ENCODE measurements at places on chromosomes 2 and 18.

DNA sequence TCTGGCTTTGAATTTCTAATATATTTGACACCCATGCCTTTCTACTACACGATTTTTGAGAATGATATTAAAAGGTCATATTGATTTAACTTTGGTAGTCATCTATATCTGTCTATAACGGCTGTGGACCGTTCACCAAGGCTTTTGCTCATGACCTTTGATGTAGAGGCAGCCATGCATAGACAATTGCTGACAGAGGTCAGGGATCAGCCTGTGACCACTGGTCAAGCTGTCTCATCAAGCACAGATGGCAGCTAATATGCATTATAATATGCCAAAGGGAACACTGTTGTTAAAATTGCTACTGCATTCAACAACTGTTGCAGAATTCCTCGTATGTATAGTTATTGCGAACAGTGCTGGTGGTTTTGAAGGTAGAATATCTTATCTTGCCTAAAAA lies 323.9 kb upstream of the DSEL start:
- no peak for DNase-seq

DNA sequence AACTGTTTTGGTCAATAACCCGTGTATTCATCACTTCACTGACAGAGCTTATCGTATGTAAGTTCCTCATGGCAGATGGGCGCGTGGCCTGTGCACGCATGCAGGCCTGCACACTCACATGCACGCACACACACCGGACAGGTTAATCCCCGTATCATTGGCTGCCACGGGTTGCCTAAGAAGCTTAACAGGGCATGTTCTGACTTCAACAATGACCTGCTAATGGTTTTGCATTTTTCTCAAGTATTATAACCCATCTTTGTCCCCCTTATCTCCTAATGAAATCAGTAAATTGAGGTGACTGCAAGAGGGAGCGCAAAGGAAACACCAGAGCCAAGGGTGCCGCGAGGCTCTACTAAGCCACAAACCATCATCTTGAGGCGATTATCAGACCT lies 399.0 kb upstream of the ID2 start:
- DNase-seq: peak; percentile 50

- DNase-seq: no peak
Measured at GRCh38 chr2:204673877-204674276, 128.6 kb downstream of the PARD3B start.

DNA sequence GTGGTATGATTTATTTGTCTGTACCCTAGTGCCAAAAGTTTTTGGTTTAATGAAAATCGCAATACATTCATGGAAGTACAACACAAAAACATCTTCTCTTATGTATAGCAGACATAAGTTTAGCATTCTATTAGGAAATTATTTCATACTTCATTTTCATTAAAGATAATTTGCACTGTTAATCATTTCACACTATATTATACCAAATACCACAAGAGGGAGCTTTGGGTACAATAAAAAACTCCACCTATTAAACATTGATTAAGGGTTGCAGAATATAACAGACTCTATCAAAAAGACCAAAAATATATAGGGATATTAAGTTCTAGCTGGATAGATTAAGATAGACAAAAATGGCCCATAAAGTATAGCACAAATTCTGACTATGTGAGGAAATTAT lies 79.0 kb downstream of the SLC66A3 start:
- no peak for DNase-seq

GRCh38 chr18:13112982-13113381 lies 105.6 kb upstream of the LDLRAD4 start:
- DNase-seq: no peak

- DNase-seq: no peak
Measured at GRCh38 chr2:141523199-141523598, 607.6 kb downstream of the LRP1B start.

DNA sequence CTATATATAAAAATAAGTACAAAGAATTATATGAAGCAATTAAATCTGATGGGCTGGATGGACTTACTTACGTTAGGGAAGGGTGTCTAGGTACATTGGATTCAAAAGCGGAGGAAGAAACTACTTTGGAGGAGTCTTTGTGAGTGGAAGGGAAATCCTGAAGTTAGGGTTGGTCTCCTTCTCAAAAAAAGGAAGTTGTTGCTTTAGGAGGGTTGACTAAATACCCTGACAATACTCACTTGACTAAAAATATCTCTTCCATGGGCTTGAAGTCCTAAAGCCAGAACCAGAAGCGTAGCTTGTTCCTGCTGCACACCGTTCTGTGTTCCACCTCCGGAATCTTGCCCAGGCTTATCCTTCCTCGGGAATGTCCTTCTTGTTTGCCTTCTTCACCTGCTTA lies 143.3 kb upstream of the ZEB2 start:
- no peak for DNase-seq

DNA sequence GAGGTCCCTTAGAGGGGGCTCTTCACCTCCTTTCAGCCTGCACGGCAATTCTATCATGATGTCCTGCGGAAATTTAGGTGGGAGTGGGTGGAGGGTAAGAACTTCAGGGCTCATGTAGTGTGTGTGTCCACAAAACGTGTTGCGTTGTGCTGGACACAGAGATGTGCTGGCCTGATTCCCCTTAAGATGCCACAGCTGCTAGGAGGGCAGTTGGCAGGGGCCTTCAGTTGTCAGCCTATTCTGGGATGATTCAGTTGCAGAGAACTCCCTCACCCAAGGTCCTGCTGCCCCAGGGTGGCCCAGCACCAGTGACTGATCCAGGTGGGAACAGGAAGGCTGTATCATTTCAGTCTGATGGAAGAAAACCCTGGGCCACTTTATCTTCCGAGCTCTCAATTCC lies 1.0 kb upstream of the HJURP start:
- no peak for DNase-seq

DNA sequence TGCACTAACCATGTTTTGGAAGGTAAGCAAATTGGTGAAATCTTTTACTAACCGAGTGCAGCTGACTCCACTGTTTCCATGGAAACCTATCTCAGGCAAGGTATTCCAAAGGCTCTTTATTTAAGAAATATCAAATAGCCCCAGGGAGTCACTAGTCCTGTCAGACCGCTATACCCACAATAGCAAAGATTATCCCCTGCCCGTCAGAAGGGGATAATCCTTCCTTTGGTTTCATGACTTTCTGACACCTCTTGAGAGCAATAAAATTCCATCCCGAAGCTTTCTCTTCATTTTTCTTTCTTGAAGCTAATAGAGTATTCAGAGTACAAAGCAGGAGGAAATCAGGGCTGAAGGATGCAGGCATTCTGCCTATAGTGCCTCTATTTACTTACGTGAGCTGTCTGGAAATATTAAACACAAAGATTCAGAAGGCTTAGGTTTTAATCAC lies 34.7 kb upstream of the MAP2 start:
- DNase-seq: no peak

DNA sequence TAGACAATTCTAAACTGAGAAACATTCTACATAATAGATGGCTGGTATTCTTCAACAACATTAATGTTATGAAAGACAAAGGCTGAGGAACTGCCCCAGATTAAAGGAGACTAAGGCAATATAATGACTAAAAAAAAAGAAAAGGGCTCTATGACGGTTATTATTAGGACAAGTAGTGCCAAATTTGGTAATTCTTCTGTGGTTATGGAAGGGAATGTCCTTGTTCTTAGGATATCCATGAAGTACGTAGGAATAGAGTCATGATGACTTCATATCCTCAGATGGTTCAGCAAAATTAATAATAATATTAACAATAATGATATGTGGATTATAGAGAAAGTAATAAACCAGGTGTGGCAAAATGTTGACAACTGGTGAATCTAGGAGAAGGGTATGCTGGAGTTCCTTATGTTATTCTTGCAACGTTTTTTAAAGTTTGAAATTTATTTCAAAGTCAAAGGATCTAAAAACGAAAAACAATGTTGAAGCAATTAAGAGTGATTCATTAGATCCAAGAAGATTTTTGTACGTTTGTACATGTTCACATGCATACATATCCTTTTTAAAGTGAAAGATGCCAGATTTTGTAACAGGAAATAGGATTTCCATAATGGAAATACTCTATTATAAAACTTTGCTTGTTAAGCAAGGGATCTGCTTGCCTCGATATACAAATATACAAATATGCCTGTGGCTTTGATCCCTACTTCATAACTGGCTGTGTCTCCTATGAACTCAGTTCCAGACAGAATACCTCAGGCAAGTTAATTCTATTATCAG lies 27.7 kb upstream of the STRN start:
- DNase-seq: no peak

DNA sequence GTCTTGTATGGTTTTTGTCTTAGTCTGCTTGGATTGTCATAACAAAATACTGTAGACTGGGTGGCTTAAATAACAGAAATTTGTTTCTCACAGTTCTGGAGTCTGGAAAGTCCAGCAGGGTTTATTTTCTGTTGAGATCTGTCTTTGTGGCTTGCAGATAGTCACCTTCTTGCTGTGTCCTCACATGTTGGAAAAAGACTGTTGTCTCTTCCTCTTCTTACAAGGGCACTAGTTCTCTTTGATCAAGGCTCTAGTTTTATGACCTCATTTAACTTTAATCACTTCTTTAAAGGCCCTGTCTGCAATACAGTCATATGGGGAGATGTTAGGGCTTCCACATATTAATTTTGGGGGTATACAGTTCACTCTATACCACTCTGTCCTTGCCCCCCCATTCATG lies 56.5 kb downstream of the NBEAL1 start:
- DNase-seq: no peak

DNA sequence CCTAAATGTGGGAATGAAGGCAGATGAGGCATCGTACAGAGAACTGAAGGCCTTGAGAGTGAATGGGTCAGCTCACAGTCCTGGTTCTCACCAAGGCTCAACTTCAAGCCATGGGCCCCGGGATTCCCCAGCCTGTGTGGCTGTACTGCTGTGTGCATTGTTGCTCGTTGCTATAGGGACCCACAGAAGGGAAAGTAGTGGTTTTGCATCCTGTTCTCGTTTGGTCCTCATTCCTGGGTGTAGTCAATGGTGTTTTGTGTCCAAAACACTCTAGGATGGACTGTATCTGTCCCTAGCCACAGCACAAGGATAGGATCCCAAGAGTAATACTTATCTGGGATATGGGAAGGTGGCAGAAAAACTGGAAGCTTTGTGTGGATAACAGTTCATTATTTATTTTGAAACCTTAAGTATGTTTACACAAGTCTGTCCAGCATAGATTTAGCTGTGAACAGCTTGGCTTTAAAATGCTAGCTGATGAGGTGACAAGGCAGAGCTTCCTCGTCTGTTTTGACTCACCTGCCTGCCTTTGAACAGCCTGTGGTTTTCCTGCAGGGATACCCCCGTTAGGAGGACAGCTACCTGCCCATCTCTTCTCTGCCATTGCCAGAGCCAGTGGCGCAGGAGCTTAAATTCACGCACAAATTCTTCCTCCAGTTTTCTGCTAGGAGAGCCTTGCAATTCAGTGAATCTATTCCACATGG lies 85.0 kb downstream of the WDSUB1 start:
- DNase-seq: peak; percentile 49

DNA sequence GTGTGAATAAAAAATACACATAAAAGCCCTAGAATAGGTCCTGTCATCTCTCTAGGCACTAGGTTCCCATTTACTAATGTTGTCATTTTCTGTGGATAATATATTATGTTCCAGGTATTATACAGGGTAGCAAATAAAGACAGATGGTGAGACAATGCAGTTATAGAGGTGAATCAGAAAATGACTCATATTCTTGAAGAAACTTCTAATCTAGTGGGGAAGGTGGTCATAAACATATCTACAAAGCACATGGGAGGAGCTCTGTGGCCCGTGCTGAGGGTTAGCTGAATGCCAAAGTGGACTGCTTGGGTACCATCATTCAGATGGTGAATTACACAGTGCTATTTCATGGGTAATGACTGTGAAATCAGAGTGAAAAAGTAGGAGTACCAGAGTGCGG lies 700.9 kb downstream of the ERBB4 start:
- no peak for DNase-seq

DNA sequence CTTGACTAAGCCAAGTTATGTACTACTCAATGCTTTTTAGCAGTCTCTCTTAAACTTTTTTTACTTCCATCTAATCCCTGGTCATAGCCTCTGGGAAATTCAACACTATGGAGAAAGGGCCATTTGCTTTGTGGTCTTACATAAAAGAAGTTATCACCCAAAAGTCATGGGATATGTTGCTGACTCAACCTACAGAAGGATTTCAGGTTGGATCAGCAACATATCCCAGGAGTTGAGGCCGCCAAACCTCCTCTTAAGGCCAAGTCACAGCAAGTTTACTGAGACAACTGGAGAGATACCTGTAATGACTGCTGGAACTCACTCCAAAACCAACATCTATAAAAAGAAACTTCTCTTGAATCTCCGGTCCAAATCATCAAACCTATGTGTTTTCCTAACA lies 141.1 kb downstream of the IRS1 start:
- DNase-seq: no peak

GRCh38 chr18:3405713-3406112 lies 44.3 kb upstream of the TGIF1 start:
- DNase-seq: no peak

DNA sequence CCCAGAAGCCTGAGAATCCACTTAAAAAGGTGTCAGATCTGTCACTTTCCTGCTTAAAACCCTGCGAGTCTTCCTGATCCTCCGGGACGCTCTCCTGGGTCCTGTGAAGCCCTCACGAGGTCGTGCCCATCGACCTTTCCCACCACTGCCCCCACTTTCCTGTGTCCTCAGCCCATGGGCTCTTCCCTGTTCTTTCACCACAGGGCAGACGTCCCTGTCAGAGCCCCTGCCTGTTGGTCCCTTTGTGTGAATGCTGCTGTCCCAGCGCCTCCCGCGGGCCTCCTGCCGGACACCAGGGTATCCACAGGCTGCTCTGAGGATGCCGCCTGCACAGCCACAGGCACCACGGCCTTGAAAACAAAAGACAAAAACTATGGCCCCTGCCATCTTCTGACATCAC lies 125.6 kb downstream of the TMEM18 start:
- DNase-seq: no peak

GRCh38 chr18:706405-706804 lies 6.0 kb downstream of the ENOSF1 start:
- no peak for DNase-seq

- DNase-seq: no peak
Measured at GRCh38 chr2:207032490-207032889, 93.2 kb downstream of the CPO start.

GRCh38 chr2:30758191-30758651 lies 49.0 kb downstream of the CAPN13 start:
- no peak for DNase-seq

DNA sequence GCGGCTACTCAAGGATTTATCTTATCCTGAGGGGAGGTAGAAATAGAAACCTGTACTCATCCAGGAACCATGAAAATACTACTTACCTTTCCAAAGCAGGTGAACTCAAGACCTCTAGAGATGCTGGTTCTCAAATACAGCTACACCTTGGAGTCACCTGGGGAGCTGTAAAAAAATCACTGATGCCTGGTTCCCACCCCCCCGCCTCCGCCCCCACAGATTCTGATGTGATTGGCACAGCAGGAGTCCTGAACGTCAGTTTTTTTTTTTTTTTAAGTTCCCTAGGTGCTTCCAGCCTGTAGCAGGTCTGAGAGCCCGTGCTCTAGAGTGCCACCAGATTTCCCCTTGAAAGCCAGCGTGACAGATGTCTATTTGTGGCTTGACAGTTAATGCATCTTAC lies 113.6 kb downstream of the MRO start:
- DNase-seq: no peak

Data from activated CD8-positive, alpha-beta memory T cell treated with anti-CD3 and anti-CD28 coated beads, Interleukin-2, amount 10 ng/mL, durations not matched to agents 7 days and 5 days (primary cell).